Stimulated activated CD4-positive, alpha-beta T cell treated with anti-CD3 and anti-CD28 coated beads, Interleukin-4, amount 100 ng/mL, for 24 hours (primary cell): ENCODE measurements at places on chromosomes 13 and 19.

DNA sequence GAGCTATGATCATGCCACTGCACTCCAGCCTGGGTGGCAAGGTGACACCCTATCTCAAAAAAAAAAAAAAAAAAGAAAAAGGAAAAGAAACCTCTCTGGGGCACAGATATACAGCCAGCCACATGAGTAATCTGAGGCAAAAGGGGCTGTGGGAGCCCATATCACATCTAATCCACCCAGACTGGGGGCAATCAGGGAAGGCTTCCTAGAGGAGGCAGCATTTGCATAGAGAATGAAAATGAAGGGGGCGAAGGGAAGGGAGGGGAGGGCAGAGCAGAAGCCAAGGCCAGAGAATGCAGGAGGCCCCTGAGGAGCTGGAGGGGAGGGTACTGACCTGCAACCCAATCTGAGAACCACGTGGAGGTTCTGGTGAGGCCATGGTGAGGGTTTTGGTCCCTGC lies 13.2 kb downstream of the STXBP2 start:
- no peak for DNase-seq

GRCh38 chr19:48745208-48745995 lies 1.3 kb downstream of the IZUMO1 start:
- peak; percentile 61 for DNase-seq

GRCh38 chr13:76214001-76214400 lies 577.9 kb downstream of the LMO7 start:
- no peak for DNase-seq

DNA sequence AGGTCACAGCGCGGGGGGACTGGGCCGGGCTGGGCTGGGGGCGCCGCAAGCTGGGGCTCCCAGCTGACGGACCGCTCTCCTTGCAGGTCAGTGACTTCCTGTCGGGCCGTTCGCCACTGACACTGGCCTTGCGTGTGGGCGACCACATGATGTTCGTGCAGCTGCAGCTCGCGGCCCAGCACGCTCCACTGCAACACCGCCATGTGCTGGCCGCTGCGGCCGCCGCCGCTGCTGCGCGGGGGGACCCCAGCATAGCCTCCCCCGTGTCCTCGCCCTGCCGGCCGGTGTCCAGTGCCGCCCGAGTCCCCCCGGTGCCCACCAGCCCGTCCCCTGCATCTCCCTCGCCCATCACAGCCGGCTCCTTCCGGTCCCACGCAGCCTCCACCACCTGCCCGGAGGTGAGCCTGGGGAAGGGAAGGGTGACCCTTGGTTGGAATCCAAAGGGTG lies 5.7 kb downstream of the MIDN start:
- DNase-seq, result no peak

GRCh38 chr19:38453596-38453995 lies 20.1 kb downstream of the RYR1 start:
- no peak for DNase-seq

- no peak for DNase-seq
Measured at GRCh38 chr13:107738004-107738403, 477.3 kb downstream of the LIG4 start.
